ENCODE measurements at places on chromosomes 7 and 10.

DNA sequence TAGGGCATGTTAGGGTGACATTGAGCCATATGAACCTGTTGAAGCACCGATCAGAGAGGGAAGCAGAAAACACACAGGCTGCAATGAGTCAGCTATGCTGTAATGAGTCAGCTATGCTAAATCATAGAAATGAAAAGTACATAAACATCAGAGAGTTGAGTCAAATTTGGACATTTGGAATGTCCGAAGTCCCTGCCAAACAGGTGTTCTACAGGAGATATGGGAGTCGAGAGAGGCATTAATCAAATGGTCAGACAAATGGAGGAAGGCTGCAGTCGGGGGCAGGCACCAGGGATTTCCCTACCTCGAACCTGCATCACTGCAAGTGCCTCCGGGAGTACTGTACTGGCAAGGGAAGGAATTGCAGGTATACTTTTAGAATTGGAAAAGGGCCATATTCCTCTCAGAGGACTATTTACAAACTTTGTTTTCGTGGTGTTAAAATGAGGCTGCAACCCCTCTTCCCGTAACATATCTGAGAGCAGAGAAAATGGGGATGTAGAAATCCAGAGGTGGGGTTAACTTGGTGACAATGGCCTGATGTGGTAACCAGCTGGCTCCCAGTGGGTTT is 8.8 kb upstream of the ZC3HAV1 start:
- no peak for DNase-seq

- no peak for DNase-seq
These were observed 150.2 kb upstream of the EEPD1 start for GRCh38 chr7:36002900-36003299.

DNA sequence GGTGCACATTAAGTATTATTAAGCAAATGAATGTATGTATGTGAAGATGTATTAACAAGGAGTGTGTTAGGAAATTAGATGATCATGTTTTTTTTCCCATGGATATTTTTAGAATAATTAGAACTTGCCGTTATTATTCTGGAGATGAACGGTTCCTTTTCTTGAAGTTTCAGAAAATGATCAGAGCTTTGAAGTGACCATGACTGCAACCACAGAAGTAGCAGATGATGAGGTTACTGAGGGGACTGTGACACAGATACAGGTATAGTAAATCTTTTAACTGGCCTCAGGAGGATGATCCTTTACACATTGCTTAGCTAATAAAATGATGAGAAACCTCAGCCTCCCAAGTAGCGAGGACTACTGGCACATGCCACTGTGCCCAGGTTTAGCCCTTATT is 18.6 kb downstream of the DMTF1 start:
- DNase-seq = no peak

GRCh38 chr7:801940-802381 is 30.3 kb upstream of the SUN1 start:
- DNase-seq = no peak

DNA sequence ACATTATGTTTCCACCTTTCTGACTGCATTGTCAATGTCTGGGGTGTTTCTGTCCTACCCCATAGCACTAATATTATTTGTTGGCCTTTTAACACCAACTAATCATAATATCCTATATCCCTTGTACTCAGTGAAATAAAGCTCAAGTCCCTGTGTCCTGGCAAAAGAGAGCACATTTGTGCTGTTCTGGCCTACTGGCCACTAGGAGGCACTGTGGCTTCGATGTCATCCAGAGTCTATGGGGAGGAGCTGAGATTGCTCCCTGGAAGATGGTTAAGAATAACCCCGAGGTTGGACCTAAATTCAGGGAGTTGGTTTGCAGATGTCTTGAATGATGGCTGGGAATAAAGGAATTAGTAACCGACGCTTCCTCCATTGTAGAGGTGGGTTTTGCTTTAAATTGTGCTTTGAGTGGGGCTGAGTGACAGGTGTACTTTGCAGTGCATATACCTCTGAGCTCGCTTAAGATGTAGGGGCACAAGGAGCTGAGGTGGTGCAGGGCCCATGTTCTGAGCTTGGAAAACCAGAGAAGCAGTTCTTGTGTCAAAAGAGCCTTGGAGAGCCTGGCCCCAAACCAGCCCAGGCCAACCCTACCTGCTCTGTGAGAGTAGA is 191.2 kb upstream of the PRSS1 start:
- peak; percentile 58 for DNase-seq

DNA sequence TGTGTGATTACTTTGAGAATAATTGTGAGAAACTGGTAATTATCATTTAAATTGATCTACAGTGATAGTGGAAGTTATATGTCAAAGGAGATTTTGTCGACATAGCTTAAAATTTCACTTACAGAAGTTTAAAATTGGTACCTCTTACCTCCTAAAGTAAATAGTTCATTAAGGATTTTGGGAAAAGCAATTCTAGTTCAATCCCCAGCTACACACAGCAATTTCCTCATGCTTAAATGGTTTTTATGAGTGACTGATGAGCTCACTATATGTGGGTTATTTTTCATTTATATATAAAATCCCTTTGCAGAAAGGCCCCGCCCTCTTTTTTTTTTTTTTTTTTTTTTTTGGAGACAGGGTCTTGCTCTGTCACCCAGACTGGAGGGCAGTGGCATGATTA is 12.7 kb downstream of the KMT2E start:
- DNase-seq = no peak

GRCh38 chr7:2357571-2357970 is 2.9 kb downstream of the EIF3B start:
- DNase-seq = no peak

GRCh38 chr7:55245271-55245723 is 119.8 kb upstream of the LANCL2 start:
- DNase-seq = no peak

- no peak for DNase-seq
These were observed 128.6 kb upstream of the PTPRZ1 start for GRCh38 chr7:121744319-121744718.

- no peak for DNase-seq
These were observed 615.6 kb downstream of the KCNMA1 start for GRCh38 chr10:77021966-77022490.

- DNase-seq = no peak
These were observed 403.6 kb downstream of the NRG3 start for GRCh38 chr10:82278401-82279182.

- no peak for DNase-seq
These were observed 32.4 kb downstream of the TSPAN12 start for GRCh38 chr7:120825576-120825975.

- no peak for DNase-seq
These were observed 23.7 kb upstream of the ELOVL3 start for GRCh38 chr10:102202386-102202785.

- no peak for DNase-seq
These were observed 69.2 kb downstream of the SEMA3E start for GRCh38 chr7:83579740-83580139.

- no peak for DNase-seq
These were observed 46.8 kb downstream of the GNAI1 start for GRCh38 chr7:80181411-80181810.

DNA sequence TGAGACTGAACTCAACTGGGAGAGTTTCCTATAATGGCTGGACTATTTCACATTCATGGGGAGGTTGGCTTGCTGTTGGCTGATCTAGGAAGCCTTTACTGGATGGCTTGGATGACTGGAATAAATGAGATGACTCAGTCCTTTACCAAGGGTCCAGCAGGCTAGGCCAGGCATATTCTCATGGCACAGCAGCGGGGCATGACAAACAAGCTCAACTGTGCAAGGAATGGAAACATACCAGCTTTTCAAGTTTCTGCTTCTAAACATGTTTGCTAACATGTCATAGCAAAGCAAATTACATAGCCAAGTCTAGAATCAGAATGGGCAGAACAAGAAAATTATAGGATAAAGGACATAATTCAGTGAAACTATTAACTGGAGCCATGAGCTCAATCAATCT is 46.8 kb upstream of the CRTAC1 start:
- DNase-seq = no peak

- no peak for DNase-seq
These were observed 203.4 kb upstream of the FRMD4A start for GRCh38 chr10:14534152-14534551.

DNA sequence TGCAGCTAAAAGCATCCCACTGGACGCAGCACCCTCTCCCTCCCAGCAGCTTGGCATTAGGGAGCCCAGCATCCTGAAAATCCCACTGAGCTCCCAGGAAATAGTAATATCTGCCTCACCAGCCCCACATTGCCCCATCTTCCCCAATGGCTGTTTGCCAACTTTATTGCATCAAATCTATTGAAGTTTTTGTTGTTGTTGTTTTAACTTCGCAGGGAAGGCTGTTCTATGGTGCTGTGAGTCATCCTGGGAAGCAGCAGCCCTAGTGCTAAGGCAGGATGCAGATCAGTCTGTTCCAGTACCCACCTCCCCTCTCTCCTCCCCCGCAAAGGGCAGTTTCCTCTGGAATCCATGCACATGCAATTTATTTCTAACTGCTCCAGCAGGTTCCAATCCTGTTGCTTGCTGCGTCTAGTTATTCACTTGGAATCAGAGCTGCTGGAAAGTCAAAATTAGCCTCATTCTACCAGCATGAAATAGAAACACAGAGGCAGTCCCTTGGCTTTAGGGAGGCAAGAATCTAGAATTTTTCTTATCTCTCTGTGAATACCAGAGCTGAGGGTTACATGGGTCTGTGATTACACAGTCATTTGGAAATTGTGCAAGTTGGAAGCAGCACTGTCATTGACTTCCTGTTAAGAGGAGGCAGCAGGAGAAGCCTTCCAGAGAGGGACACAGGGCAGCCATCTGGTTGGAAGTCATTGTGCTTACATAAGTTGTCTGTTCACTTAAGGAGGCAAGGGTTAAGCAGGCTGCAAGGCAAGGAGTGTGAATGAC is 115.9 kb upstream of the CACUL1 start:
- no peak for DNase-seq

- peak; percentile 51 for DNase-seq
These were observed 103.2 kb downstream of the NRBF2 start for GRCh38 chr10:63236113-63236935.

GRCh38 chr7:114652041-114652440 is 237.4 kb downstream of the FOXP2 start:
- no peak for DNase-seq

DNA sequence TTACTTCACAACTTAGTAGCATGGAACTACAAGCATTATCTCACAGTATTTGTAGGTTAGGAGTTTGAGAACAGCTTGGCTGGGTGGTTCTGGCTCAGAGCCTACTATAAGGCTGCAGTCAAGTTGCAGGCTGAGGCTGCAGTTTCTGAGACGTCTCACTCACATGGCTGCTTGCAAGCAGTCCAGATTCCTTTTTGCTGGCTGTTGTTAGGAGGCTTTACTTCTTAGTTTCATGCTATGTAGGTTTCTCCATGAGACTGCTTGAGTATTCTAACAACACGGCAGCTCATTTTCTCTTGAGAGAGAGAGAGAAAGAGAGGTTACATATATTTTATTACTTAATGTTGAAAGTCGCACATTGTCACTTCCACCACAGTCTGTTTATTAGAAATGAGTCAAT is 1073.9 kb downstream of the NXPH1 start:
- no peak for DNase-seq

DNA sequence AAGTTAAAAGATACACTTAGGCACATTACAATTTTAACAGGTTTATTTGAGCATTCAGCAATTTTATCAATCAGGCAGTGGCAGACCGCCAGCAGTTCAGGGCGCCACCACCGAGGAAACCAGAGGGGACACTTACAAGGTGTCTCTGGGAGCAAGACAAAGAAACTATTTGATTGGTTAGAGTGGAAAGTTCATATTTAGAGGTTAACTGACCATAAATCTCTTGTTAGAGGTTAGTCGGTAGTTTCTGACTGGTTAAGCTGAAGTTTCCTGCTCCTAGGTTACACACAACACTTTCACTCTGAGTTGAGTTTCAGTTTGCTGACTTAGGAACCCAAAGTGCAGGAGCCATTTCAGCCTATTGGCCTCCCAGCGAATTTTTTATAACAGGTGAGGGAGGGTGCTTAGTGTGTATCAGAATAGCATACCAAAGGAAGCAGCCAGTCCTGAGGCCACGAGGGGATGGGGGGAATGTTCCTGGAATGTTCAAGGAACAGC is 10.8 kb upstream of the PVRIG start:
- peak; percentile 46 for DNase-seq

- DNase-seq = no peak
These were observed 89.7 kb downstream of the HIPK2 start for GRCh38 chr7:139687980-139688632.

GRCh38 chr10:60799971-60800650 is 21.8 kb downstream of the CDK1 start:
- DNase-seq = no peak

DNA sequence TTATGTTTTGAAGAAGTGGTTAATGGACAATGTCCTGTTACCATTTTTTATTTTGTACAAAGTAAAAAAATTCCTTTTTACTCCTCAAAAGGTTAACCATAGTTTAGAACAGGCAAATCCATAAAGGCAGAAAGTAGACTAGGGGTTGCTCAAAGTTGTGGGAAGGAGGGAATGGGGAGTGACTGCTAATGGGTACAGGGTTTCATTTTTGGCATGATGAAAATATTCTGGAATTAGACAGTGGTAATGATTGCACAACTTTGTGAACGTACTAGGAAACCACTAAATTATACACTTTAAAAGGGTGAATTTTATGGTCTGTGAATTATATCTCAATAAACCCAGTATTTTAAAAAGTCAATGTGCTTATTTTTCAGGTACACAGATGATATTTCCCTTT is 35.4 kb upstream of the CDK14 start:
- no peak for DNase-seq

DNA sequence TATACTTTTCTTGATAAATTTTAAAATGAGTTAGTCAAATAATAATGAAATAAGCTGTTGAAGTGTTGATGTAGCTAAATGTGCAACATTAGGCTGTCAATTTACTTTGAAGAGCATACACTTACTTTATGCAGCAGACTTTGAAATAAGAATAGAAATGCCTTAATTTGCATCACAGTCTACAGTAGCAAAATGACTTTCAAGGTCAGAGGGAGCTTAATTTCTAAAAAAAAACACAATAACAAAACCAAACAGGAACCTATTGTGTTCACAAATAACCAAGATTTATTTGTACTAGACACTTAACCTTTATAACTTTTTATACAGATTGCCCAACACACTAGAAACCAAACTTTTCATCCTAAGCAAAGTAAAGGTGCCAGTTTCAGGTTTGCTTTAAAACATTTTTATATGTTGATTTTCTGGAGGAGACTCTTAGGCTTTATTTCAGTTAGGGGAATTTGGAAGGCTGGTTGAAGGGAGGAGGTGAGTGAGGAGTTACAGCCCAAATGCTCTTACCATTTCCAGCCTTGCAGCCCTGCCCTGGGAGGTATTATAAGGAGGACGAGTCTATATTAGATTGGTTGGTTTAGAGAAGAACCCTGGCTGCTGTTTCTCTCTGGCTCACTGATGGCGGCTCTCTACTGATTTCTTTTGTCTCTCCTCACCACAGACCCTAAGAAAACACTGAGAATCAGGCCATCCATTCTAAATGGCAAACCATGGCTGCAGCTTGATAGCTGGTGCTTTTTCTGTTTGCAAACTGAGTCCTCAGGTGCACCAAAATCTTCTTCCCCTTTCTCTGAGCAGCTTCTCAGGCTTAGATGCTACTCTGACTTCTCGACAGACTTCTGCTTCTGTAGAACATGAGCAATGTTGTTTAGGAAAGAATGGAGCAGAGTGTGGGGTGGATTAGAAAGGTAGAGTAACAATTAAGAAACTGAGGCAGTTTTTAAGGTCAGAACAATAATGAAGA is 55.2 kb upstream of the RPA3 start:
- no peak for DNase-seq

All from CD4-positive, alpha-beta T cell treated with Interleukin-17A for 1 hour (primary cell).